ENCODE measurements at places on chromosomes 12 and 14.

- no peak for DNase-seq
Observed at GRCh38 chr14:80924365-80925103, 17.0 kb downstream of the CEP128 start.

- no peak for DNase-seq
Observed at GRCh38 chr12:40691913-40692764, at the start of gene CNTN1. Gene CNTN1 (plus strand): TSS chr12:40692439.

GRCh38 chr14:28754209-28754985 is 12.2 kb upstream of the FOXG1 start:
- no peak for DNase-seq

DNA sequence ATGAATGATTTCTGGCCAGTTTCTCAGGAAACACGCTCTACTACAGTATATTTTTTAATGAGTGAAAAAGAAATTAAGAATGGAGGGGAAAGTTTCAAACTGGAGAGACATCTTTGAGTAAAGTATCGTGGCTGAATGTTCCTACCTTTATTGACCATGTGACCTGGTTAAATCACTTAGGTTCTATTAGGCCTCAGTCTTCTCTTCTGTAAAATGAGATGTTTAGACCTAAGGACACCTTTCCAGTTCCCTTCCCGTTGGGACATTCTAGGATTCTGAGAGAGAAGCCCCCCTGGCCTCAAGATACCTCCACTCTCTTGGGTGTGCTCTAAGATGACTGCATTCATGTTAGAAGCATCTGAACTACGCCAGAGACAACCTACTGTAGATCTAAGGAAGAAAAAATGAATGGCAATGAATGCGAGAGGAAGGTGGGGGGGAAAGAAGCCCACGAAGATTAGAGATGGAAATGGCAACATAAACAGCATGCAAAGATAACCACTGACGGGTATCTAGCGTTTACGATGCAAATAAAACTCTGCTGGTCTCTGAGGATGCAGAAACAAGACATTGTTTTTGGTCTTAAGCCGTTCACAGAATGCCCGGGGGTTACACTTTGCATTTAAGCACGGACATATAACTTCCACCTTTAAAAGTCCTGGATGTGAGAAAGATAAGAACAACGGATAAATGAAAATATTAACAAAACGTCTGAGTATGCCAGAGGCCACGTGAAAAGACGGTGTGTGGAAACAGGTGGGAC is 599 bp upstream of the CPSF6 start:
- no peak for DNase-seq

DNA sequence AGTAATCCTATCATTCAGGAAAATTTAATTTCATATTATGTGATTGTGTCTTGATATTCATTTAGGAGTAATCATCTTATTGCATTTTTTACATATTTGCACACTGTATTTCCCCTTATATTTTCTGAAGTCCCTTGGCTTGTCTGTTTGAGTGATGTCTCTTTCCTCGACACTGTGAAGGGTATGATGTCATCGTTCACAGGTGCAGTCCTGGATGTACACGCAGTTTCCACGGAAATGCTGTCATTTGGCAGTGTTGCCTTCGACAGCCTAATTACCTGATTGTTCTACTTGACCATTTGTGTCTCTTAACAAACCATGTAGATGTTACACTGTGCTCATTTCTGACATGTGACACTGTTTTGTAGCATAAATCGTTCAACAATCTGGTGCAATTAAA is 1277.0 kb downstream of the TMEM121 start:
- DNase-seq, result no peak

DNA sequence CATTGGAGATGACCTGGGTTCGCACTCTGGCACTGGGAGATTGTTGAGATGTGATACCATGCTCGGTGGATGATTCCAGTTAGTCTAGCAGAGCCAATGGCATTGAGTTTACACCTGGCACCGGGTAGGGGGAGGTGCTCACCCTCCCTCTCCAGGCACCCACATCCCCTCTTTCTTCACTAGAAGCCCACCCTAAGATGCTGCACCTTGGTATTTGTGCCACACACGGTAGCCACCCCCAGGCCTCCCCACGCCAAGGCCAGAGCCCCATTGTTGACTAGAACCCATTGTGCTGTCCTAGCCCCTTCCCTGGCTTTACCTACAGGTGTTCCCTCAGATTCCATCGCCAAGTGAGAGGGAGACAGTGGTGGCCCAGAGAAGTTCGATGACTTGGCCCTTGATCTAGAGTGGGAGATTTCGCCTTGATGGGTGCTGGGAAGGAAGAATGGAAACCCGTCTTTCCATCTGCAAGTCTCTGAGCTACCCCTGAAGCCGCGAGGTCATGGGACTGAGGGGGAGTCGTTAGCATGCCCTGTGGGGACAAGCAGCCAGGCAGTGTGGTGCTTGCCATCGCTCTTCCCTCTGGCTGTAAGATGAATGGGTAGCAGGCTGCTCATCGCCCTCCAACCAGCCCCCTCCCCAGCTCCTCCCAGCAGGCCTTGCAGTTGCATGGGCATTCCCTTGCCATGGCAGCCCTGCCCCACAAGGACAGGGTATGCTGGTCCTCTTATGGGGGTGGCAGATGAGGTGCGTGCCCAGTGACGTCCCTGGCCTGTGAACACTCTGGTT is 8.7 kb downstream of the CCND2 start:
- no peak for DNase-seq

DNA sequence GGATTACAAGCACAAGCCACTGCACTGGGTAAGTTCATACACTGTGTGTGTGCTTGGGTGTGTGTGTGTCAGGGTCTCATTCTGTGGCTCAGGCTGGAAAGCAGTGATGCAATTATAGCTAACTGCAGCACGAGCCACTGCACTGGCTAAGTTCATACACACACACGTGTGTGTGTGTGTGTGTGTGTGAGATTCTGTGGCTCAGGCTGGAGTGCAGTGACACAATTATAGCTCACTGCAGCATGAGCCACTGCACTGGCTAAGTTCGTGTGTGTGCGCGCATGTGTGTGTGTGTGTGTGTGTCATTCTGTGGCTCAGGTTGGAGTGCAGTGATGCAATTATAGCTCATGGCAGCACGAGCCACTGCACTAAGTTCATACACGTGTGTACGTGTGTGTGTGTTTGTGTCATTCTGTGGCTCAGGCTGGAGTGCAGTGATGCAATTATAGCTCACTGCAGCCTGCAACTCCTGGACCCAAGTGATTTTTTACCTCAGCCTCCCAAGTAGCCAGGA is 85.4 kb downstream of the HECTD1 start:
- no peak for DNase-seq

GRCh38 chr14:28656704-28657255 is 109.8 kb upstream of the FOXG1 start:
- DNase-seq, result no peak

DNA sequence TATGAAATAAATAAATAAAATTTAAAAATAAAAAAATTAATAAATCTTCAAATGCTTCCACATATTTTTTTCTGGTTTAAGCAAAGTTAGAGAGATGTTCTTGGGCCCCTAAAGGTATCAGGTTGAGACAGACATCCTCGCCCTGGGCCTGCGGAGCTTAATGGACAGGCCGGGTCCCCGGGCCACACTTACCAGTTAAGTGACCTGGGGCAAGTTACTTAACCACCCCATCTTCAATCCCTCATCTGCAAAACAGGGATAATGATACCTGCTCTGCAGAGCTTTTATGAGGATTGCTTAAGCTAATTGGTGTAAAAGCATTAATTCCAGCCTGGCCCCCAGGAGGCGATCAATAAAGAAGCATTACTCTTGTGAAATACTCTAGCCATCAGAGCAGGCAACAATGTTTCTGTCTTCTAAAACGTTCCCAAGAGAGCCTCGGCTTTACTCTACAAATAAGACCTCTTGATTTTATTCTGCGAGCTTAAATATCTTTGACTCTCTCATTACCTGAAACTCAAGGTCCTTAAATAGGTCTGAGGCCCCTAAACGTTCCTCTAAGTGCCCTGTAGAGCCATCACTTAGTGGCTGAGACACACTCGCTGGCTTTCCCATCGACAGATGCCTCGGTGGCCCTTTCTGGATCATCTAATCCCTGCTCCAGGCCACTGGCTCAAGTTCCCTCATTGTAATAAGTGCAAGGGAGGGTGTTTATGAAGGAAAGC is 81.1 kb upstream of the DIO3 start:
- no peak for DNase-seq

DNA sequence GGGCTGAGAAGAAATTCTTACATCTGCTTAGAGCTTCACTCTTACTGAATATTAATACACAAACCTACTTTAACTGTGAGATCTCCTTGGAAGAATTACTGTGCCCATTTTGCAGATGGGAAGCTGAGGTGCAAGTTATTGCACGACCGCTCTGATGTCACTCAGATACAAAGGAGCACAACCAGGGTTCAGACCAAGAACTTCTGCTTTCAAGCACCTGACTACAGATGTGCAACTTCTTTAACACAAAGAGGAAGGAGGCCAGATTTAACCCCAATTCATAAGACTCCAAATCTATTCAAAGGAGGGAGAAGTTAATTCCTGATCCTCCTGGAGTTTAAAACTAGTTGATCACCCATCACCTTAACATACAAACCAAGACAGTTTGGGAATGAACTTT is 232.6 kb downstream of the VRK1 start:
- no peak for DNase-seq

GRCh38 chr12:39572551-39572950 is 47.1 kb downstream of the ABCD2 start:
- DNase-seq, result no peak

GRCh38 chr14:99605299-99605961 is 1.4 kb upstream of the CCDC85C start:
- peak; percentile 71 for DNase-seq

GRCh38 chr14:20652996-20653975 is 11.8 kb upstream of the OR6S1 start:
- DNase-seq, result no peak

GRCh38 chr12:32084753-32085152 is 21.9 kb upstream of the BICD1 start:
- no peak for DNase-seq

DNA sequence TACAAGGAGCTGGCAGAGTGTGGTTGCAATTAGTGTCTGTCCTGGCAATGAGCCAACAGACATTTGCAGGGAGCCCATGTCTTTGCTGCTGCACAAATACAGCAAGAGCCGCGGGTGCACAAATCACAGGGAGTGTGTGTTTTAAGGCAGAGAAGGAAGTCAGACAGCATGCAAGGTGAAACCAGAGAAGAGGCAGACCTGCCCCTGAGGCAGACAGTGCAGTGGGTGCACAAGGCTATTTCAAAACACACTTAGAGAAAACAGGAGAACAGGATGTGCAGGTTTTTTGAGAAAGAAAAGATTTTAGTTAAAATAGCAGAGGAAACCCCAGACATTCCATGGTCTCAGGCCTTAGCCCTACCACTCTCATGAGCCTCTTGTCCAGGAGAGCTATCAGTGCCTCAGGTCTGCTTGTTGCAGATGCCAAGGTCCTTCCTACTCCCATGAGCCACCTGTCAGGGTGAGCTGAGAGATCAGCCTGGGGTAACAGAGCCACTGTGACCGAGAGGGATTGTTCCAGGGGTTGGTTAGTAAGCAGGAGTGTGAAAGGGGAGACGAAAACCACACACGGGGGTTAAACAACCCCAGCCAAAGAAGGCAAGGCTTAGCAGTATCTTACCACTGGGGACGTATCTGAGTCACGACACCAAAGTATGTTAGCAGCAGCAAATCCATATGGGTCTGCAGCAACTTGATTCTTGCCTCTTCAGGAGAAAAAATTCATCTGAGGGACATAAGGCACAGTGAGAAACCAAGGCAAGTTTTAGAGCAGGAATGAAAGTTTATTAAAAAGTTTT is 78.1 kb downstream of the C14orf132 start:
- no peak for DNase-seq

- DNase-seq, result no peak
Observed at GRCh38 chr12:26125400-26126339, 833 bp upstream of the BHLHE41 start.

GRCh38 chr12:47816403-47817271 is 3.1 kb downstream of the HDAC7 start:
- DNase-seq, result no peak

GRCh38 chr14:64035143-64035542 is 182.3 kb downstream of the SYNE2 start:
- DNase-seq, result no peak

GRCh38 chr12:29208936-29209701 is 60.0 kb downstream of the FAR2 start:
- DNase-seq, result no peak

GRCh38 chr14:51846631-51847488 is 13.6 kb upstream of the GNG2 start:
- DNase-seq, result peak; percentile 76

DNA sequence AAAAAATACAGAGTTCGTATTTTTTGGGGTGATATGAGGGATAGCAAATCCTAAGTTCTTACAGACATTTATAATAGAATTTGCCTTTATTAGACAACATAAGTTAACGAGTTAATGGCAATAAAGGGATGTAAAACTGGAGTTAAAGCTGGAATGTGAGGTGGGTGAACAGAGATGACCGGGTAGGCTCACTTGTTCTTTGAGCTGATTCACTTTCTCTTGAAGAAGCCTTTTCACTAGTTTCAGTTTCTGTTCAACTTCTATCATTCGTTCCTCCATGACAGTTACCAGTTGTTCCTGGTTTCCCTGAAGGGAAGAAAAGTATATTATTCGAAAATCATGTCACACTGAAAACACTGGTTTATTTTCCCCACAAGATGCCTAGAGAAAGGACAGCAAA is 57.7 kb upstream of the SAV1 start:
- DNase-seq, result no peak

- DNase-seq, result no peak
Observed at GRCh38 chr14:34507459-34507858, 32.0 kb downstream of the EAPP start.

DNA sequence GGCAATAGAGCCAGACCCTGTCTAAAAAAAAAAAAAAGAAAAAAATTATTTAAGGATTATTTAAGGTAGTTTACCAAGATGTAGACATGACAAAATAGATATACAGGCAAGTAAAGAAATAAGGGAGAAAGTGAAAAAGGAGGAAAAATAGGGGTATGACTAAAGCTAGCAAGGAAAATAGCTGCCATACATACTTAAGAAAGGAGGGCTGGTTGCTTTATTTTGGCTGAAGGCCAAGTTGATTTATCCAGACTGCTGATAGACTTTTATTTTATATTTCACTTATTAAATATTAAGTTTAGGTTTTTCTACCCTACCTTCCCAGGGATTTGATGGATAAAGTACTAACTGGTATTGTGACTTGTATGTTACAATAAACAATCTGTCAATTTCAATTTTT is 8.3 kb upstream of the AEBP2 start:
- no peak for DNase-seq

GRCh38 chr14:47596232-47596631 is 79.2 kb downstream of the MDGA2 start:
- no peak for DNase-seq

DNA sequence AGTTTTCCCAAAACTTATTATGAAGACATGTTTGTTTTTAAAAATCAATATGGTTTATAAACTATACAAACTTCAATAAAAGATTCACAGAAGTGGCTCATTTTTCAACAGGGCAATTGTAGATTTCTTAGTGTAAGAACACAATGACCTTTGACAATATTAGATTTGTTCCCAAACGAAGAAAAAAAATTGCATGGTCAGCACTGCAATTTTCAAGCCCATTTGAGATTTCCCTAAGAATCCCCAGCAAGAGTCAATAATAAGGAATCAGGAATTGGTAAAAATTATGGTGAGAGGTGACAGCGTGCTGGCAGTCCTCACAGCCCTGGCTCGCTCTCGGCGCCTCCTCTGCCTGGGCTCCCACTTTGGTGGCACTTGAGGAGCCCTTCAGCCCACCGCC is 145.8 kb downstream of the DERA start:
- DNase-seq, result no peak

GRCh38 chr12:29891792-29892191 is 108.0 kb upstream of the TMTC1 start:
- DNase-seq, result no peak
